Stimulated activated CD4-positive, alpha-beta T cell treated with anti-CD3 and anti-CD28 coated beads, Interleukin-12 subunit alpha, Interleukin-12 subunit beta, amount 100 ng/mL, for 48 hours (primary cell): ENCODE measurements at places on chromosomes 12 and 14.

GRCh38 chr14:43410631-43411030, 1096.5 kb downstream of the FSCB start:
- no peak for DNase-seq

DNA sequence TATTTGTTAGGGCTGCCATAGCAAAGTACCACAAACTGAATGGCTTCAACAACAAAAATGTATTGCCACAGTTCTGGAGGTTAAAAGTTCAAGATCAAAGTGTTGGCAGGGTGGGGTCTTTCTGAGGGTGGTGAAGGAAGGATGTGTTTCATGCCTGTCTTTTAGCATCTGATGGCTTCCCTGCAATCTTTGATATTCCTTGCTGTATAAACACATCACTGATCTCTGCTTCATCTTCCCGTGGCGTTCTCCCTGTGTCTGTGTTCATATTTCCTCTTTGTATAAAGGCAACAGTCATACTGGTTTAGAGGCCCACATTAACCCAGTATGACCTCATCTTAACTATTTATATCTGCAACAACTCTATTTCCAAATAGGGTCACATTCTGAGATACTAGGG, 167.5 kb downstream of the BTG1 start:
- no peak for DNase-seq

DNA sequence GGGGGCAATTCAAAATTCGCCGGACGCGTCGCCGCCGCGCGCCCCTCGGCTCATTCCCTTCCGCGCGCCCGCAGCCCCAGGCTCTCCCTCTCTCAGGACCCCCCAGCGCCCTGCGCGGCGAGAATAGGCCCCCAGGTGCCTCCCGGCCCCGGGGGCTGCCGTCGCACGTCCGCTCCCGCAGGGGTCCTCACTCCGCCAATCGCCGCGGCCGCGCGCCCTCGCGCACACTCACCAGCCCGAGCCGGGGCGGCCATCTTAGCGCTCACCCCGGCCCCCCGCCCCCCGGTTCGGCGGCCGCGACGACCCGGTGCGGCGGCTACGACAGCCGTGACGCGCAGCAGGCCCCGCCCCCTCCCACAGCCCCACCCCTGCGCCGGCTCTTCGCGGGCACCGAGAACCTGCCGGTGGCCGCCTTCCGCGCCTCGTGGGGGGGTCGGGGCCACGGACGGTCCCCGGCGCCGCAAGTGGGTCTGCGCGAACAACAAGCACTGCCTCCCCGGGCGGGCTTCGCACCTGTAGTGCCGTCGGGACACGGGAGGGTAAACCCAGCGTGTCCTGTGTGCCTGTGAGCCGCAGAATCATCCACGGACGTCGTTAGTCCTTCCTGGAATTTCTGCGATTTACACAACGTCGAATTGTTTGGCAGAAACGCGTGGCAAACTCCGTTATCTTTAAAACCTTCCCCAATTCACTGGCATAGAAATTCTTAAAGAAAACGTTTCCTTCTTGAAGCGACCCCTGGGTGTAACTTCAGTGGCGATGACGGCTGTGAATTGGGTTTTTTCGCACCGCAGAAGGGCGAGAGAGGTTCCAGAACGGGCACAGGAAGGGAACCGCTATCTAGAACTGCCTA, 2.5 kb downstream of the USP44 start:
- peak; percentile 62 for DNase-seq

DNA sequence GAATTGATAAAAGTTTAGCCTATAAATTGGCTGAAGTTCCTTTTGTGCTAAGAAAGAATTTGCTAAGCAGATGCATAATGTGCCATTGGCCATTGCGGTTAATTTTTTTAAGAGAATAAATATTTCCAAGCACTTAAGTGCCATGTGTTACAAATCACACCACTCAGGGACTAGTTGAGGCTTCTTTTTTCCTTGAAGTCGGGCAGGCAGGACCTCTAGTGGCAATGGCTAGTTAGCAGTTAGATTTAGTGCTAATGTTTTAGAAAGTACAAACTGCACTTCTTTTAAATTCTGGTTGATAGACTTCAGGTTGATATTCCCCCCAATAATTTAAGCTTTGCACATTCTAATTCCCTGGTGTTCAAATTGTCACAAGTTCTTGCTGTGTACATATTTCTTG, 294.3 kb downstream of the APAF1 start:
- no peak for DNase-seq

- peak; percentile 78 for DNase-seq
Observed at GRCh38 chr14:61525293-61526011, 169.9 kb upstream of the HIF1A start.

- DNase-seq = no peak
Observed at GRCh38 chr12:1583421-1584078, 10.8 kb downstream of the FBXL14 start.

GRCh38 chr12:65826353-65827171, 2.3 kb downstream of the HMGA2 start:
- DNase-seq = no peak

DNA sequence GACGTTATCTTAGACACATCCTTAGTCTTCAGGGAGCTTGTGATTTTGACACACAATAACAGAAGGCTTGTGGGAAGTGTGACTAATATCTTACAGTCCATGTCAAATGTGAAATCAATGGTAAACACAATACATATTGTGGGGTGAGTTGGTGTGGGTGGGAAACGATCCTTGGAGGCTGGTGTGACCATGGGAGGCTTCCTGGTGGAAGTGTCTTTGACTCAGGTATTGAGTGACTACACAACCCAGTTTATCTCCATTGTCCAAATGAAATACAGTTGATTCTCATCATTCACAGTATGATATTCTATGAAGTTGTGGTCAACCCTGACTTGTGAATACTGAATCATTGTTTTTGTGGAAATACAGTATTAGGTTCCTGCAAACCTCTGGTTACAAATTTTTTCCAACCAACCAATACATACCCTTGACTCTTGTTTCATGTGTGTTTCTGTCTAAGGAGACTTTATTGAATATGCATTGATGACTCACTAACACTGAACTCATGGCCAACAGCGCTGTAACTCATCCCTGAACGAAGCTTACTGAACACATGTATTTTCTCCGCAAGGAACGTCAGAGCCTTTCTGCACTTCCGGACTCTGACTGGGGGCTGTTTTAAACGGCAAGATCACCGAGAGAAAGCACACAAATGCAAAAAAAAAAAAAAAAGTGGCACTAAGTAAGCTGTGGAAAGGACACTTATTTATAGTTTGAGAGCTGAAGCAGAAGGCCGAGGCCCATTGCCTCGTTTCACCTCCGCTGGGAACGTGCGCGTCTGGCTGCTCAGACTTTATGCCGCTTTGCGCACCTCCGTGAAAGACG, 59.0 kb downstream of the CLMN start:
- peak; percentile 49 for DNase-seq

DNA sequence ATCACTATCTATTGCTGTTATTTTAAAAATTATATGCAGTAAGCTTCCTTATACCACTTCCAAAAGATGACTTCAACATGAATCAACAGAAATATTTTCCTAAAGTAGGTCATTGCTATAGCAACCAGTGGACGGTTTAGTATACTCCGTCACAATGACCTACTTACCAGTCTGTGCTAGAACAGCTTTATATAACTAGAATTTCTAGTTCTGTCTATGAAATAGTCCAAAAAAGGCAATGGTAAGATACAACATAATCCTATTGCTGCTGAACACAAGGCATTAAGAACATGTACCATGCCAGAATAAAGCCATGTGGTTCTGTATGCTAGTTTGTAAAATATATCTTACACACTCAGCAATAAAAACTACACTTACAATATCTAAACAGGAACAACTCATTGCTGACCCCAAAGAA, 40.7 kb upstream of the MTERF2 start:
- DNase-seq = no peak

- DNase-seq = no peak
Observed at GRCh38 chr12:28974166-28974565, 174.9 kb upstream of the FAR2 start.

GRCh38 chr12:132525833-132526455, 36.0 kb downstream of the FBRSL1 start:
- no peak for DNase-seq

DNA sequence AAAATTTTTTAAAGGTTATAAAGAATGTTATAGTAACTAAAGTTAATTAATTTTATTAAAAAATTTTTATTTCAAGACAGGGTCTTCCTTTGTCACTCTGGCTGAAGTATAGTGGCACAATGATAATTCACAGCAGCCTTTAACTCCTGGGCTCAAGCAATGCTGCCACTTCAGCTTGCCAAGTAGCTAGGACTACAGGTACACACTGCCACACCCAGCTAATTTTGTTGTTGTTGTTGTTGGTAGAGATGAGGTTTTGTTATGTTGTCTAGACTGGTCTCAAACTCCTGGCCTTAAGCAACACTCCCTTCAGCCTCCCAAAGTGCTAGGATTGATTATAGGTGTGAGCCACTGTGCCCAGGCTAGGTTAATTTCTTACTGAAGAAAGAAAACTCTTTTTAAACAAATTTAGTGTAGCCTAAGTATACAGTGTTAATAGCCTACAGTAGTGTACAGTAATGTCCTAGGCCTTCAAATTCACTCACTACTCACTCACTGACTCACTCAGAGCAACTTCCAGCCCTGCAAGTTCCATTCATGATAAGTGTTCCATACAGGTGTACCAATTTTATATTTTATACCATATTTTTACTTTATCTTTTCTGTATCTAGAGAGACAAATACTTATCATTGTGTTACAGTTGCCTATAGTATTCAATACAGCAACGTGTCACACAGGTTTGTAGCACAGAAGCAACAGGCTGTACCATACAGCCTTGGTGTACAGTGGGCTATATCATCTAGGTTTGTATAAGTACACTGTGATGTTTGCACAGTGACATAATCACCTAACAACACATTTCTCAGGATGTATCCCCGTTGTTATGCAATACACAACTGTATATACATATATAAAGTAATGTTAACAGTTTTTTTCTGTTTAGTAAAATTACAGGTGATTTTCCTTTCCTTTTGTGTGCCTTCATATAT, 24.7 kb upstream of the DNAAF2 start:
- DNase-seq = no peak

DNA sequence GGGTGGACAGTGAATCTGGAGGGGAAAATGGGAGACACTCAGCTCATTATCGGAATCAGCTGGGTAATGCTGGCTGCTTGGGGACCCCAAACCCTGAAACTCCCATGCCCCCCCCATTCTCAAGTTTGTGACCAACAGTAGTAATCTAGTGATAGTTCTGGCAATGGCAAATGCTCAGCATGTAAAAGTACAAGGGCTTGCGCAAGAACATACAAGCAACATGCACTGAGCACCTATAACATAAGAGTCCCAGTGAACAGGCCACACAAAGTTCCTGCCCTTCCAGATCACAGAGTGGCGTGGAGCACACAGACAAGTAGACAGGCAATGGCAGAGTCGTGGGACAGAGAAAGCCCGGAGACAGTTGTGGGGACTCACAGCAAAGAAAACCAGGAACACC, 407.9 kb downstream of the MED13L start:
- DNase-seq = no peak

GRCh38 chr12:47209014-47209413, 129.3 kb upstream of the AMIGO2 start:
- DNase-seq = no peak

DNA sequence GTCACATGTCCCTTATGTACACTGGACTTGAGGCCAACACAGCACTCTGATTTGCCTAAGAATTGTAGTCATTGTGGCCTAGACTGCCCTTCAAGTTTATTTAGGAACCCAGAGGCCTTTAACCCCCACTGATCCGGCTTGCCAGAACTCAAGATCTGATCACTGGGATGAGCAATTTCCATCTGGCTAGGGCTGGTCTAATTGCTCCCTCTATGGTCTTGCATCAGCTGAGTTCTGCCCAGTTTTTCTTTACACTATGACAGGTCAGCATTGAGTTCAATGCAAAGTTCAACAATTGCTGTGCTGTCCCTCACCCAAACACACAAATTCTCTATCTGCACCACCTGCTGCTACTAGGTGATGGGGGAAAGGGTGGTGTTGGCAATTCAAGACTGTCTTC, 146.9 kb upstream of the MDGA2 start:
- DNase-seq = no peak

DNA sequence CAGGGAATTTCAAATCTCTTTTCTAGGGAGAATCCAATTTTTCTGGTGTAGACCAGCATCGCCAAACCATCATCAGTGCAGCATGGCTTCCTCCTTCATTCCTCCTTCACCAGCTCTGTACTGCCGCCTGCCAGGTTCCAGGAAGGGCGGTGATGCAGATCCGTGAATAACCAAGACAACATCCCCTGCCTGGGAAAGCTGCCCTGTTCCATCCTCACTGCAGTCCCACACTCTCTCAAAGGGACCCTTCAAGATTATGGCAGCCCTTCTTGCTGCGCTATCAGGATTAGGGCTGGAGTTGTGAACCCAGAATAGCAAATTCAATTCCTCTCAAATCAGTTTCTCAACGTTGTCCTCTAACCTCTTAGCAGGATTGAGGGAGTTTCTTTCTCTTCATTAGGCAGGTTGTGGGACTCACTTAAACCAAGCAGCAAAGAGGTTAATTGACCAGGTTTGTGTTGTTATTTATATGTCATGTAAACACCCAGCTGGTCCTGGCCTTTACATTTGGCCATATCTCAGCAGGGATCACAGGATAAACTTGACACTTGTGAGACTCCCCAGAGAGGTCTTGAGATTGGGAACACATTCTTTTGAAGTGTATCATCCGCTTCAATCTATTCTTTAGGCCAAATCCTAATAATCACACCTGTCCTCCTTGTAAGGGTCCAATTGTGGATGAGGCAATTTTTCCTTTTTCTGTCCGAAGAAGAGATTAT, 26.2 kb downstream of the TMEM30B start:
- no peak for DNase-seq

GRCh38 chr12:20055856-20056255, 312.5 kb upstream of the PDE3A start:
- no peak for DNase-seq

DNA sequence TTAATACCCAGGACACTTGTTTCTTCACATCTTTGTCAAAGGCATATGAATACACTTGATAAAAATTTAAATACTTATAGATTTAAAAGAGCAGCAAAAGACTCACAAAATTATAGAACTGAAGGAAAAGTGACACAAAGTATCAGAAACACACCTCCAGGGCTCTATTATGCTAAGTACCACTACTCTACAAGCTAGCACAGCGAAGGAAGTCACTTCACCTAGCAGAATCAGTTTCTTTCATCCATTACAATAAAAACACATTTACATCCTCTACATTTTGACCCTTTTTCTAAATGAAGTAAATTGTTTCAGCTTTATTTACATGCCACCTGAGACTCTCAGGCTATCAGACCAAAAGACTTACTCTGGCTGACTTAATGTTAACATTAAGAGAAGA, 26.6 kb upstream of the PTPRB start:
- no peak for DNase-seq

- no peak for DNase-seq
Observed at GRCh38 chr12:58530742-58531062, 389.6 kb downstream of the LRIG3 start.

GRCh38 chr12:46571608-46572007, 199.0 kb upstream of the SLC38A2 start:
- DNase-seq = no peak

- DNase-seq = no peak
Observed at GRCh38 chr12:76552343-76552938, 7.1 kb downstream of the OSBPL8 start.

GRCh38 chr12:64826234-64826633, 1.8 kb downstream of the TBC1D30 start:
- peak; percentile 43 for DNase-seq
